A549 treated with CpdA at 1 μM for 4 hours (cell line): ENCODE measurements at places on chromosomes 6 and 20. TPM values are rescaled to one million over a fixed set of nuclear protein-coding genes. Genes with fewer than 3 reads are reported as not detected.

NEURL2 gene
- total RNA-seq: 0.79 to 1.7 TPM (median 1.1 TPM) in 5 replicates

NKAIN2 gene
- total RNA-seq: not detected in 5 replicates

SYNDIG1 gene
- 1.5 to 2.2 TPM (median 2.0 TPM) in 5 replicates for total RNA-seq

VGLL2 gene
- total RNA-seq: not detected in 5 replicates

ABRACL gene
- 44.7 to 62.1 TPM (median 48.6 TPM) in 5 replicates for total RNA-seq
